Astrocyte of the spinal cord (primary cell): ENCODE measurements at places on chromosomes 4 and X.
A peak's percentile ranks its signal among the peaks of the same experiment; 100 is the strongest.

- DNase-seq: no peak
These were observed 92.4 kb upstream of the SORBS2 start for GRCh38 chr4:185904381-185904780.

GRCh38 chrX:18892899-18893298, 91.0 kb downstream of the PHKA2 start:
- no peak for DNase-seq

- peak; percentile 52 for DNase-seq
These were observed 34.5 kb upstream of the HELT start for GRCh38 chr4:184983672-184984356.

GRCh38 chrX:29617276-29617675, 598.1 kb upstream of the MAGEB2 start:
- peak; percentile 44 for DNase-seq

- DNase-seq: no peak
These were observed 142.5 kb downstream of the RASL11B start for GRCh38 chr4:53004497-53005148.

DNA sequence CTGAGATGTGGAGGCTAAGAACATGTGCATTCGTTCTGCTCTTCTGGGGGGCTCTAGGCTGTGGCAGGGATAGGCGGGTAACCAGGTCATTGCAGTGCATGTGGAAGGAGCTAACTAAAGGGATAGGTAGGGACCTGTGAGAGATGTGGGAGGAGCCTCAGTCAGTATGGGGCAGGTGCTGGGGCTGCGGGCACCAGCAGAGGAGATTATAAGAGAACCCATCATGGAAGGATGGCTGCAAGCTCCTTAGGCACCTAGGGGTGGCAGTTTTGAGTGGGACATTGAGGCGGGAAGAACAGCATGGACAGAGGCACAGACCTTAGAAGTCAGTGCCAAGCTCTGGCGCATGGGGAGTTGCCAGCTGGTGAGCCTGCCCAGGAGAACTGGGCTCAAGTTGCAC, 7.2 kb downstream of the CLDN22 start:
- no peak for DNase-seq

GRCh38 chr4:179128299-179128698, 1686.1 kb upstream of the AGA start:
- no peak for DNase-seq

DNA sequence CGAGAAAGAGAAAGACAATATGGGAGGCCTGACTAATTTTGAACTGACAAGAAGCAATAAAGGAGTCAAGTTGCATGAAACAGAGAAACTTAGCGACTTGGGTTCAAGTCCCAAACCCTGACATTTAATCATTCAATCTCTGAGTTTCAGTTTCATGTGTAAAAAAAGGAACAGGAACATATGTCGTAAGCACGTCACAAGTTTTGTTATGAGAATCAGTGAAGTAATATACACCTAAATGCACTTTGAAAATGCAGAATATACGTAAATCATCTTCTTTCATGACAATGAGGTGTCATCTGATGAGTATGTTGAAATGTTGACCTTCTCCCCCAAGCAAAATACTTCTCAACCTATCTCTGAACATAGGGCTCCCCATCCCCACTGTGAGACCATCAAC, 10.4 kb downstream of the ACOT9 start:
- no peak for DNase-seq

DNA sequence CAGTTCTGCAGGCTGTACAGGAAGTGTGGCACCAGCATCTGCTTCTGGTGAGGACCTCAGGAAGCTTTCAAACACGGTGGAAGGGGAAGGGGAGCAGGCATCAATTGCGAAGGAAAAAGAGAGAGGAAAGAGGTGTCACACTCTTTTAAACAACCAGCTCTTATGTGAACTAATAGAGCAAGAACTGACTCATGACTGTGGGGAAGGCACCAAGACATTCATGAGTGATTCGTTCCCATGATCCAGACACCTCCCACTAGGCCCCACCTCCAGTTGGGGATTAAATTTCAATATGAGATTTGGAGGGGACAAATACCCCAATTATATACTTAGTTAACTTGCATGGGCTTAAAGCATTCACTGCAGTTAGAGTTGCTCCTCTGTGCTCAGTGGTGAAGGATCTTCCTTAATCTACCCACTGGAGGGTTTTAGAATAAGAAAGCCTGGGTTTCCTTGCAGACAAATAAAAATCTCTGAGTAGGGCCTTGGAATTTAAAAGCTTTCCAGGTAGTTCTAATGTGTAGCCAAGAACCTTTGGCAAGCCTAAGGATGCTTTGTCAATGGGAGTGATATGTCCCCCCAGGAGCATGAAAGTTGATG, 60.0 kb downstream of the SYNPO2 start:
- no peak for DNase-seq

DNA sequence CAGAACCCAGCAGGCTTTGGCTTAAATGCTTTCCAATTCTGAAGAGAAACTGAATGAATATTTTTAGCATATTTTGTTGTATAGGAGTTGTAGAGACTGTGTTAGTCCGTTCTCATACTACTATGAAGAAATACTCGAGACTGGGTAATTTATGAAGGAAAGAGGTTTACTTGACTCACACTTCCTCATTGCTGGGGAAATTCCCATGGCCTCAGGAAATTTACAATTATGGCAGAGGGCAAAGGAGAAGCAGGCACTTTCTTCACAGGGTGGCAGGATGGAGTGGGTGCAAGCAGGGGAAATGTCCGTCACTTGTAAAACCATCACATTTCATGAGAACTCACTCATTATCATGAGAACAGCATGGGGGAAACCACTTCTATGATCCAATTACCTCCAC, 291.7 kb downstream of the PACRGL start:
- no peak for DNase-seq

DNA sequence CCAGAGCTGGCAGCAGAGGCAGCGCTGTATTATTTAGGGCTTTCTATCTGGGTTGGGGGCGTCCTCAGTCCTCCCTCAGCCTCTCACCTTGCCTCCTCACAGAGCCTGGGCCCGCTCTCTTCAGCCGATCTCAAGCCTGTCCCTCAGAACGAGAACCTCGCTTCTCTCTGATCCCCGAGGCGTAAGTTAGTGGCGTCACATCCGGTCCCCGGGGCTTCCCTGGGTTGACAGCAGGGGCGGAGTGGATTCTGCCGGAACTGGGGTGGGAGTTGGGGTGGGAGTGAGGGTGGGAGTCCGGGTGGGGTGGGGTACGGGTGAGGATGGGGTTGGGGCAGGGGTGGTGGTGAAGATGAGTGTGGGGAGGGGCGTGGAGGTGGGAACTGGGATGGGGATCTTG, at the start of gene MAGEA10:
Gene MAGEA10, minus strand, starts transcription at position 190 of the 397 bp plus-strand sequence. CDS start 2,957 bp downstream, outside the sequence.
- DNase-seq: no peak
